Activated CD4-positive, alpha-beta T cell treated with anti-CD3 and anti-CD28 coated beads for 36 hours (primary cell): ENCODE measurements at places on chromosomes 5 and 9.

DNA sequence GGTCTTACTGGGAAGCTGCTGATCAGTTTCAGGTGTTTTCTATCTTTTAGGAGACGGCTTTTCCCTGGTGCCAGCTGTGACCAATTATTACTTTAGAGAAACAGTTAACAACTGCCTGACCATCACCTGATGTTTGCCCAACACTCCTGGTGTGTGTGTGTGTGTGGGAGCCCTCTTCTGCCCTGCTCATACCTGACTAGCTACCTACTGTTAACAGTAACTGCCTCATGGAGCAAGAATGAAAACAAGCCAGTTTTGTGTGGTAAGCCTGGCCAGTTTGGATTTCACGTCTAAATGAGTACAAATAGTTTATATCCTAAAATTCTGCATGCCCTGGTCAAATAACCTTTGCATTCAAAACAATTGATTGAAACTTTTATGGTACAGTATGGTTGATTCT lies 46.1 kb upstream of the RIOK2 start:
- DNase-seq, result no peak
- no peak overlapping the region for H3K4me3 ChIP-seq
- H3K27ac ChIP-seq, result no peak overlapping the region
- no peaks in the 10 kb centered on the region for H3K36me3 ChIP-seq
- peaks cover 4% of the 10 kb centered on the region for H3K27me3 ChIP-seq
- no peaks in the 10 kb centered on the region for H3K4me1 ChIP-seq

DNA sequence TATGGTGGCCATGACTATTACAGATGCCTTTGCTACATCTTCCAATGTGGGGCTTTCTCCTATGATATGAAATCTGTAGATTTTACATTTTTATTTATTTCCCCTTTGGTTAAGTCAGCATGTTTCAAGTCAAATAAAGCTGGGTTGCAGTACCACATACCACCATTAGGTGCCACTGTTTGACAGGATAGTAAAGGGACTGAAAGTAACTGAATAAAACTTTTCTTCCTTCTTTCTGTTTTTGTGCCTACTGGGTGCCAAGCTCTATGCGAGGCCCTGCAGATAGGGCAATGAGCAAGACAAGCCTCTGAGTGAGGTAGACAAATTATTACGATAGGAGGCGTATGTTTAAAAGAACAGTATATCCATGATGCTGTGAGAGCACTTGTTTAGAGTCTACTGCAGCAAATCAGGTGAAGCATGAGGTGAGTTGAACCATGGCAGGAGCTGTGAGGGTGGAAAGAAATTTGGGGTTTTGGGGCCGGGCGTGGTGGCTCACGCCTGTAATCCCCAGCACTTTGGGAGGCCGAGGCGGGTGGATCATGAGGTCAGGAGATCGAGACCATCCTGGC lies 64.8 kb downstream of the GDNF start:
- no peak overlapping the region for H3K4me3 ChIP-seq
- peaks cover 3% of the 10 kb centered on the region for H3K36me3 ChIP-seq
- no peaks in the 10 kb centered on the region for H3K4me1 ChIP-seq
- DNase-seq, result peak; percentile 56
- H3K27me3 ChIP-seq, result peaks cover 4% of the 10 kb centered on the region
- H3K27ac ChIP-seq, result no peak overlapping the region

GRCh38 chr5:142109331-142110045 lies 909 bp downstream of the NDFIP1 start:
- DNase-seq, result no peak
- peaks cover 52% of the 10 kb centered on the region for H3K36me3 ChIP-seq
- no peaks in the 10 kb centered on the region for H3K27me3 ChIP-seq
- peak overlapping the region; percentile 97 for H3K27ac ChIP-seq

- DNase-seq, result no peak
- no peaks in the 10 kb centered on the region for H3K27me3 ChIP-seq
- H3K4me1 ChIP-seq, result no peaks in the 10 kb centered on the region
- H3K4me3 ChIP-seq, result no peak overlapping the region
- no peak overlapping the region for H3K27ac ChIP-seq
Observed at GRCh38 chr5:100584889-100585288, 49.7 kb downstream of the FAM174A start.

GRCh38 chr5:147436596-147436995 lies 73.3 kb downstream of the DPYSL3 start:
- no peak for DNase-seq
- no peaks in the 10 kb centered on the region for H3K4me1 ChIP-seq
- no peaks in the 10 kb centered on the region for H3K36me3 ChIP-seq
- H3K27me3 ChIP-seq, result peaks cover 13% of the 10 kb centered on the region
- no peak overlapping the region for H3K4me3 ChIP-seq
